Sigmoid colon (tissue), 7 donors: ENCODE measurements at places on chromosomes 1 and 21. TPM values are rescaled to one million over a fixed set of nuclear protein-coding genes. Genes with fewer than 3 reads are reported as not detected.
A peak's percentile ranks its signal among the peaks of the same experiment; 100 is the strongest.

GRCh38 chr1:101323535-101323934 is 86.7 kb downstream of the S1PR1 start:
- no peak for DNase-seq

DNA sequence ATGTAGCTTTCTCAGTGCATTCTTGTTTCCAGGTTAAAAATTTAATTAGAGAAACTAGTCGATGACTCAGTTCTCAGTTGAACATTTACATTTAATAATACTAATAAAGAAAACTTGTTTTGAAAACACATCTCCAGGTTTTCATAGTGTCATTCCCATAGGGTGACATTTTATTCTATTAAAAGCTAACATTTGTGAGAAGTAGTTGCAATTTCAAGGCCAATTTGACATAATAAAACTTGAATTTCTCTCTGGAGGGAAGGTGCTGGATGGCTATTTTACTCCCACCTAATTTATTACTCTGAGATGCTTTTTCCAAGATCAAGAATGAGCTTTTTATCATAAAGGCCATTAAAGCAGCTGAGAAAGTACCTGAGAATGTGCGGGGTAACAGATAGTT is 16.6 kb downstream of the HUNK start:
- no peak for DNase-seq

OPRD1 gene
- 1.8 TPM for total RNA-seq

DNA sequence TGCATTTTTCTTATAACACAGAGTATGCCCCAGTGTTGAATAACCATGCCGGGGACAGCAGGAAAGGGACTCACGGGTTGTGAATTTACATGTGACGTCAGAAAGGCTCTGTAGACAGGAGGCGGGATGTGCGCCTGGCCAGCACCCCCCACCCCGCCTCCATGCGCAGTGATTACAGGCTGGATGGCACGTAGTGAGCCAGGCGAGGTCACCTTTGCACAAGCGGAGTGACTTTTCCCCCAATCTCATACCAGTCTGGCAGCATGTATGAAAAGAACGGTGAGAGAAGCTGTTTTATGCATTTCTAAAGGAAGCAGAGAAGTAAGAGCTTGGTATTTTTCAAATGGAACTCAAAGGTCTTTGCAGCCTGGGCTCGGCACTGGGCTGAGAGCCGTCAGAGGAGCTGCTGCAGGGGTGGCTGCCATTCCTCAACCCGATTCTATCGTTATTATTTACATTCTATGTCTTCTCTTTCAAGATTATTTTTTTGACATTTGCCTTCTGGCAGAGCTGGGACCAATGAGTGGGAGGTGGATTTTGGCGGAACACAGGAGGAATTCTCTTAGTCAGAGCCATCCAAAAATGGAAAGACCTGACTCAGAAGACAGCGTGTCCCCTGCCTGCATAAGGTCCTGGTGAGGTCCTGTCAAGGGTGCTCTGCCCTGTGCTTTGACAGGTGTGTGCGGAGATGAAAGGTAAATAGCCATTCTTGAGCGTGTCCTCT is 115.6 kb upstream of the SLC45A1 start:
- peak; percentile 95 for DNase-seq

MYOG gene
- total RNA-seq, result not detected
